GM12864 (cell line): ENCODE measurements at places on chromosomes 4 and X.

DNA sequence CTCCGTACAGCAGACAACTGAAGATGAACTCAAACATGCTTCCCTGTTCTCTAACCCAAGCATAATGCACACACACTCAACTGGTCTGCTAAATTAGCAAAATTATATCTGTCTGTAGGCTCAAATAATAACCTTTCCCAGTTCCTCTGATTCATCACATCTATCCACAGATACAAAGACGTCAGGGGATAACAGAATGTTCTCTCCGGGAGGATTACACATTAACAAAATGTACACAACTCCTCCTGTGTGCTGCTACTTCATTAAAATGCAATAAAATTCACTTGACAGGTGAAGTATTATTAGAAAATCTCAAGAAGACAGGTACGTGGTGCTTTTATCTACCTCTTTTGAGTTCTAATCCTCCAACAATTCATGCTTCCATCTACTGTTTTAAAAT lies 57.4 kb downstream of the FAT1 start:
- no peak for DNase-seq

- no peak for DNase-seq
Observed at GRCh38 chrX:119682019-119682989, 10.7 kb downstream of the SEPTIN6 start.

DNA sequence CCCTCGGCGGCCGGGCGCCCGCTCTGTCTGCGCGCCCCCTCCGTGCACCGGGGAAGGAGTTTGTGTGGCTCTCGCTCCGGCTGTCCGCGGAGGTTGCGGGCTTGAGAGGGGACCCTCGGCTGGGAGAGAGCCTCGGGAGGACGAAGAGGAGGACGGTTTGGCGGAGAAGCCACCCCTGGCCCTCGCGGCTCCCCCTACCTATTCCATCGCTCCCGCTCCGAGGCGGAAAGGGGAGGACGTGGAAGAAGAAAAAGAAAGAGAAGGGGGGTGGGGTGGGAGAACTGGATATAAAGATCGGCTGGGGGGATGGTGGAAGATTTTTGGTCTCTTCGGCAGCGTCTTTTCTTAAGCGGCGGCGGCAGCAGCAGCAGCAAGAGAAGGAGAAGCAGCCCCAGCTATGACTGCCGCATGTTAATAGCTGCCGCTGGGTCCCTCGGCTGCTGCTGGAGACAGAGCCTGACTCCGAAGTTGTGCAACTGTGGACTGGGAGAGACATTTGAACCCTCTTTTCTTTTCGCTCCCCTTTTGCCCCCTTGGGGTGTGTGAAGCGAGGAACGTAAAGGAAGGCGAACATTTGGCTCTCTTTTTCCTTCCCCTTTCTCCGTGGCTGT lies 895 bp downstream of the ADGRL3 start:
- DNase-seq: no peak

DNA sequence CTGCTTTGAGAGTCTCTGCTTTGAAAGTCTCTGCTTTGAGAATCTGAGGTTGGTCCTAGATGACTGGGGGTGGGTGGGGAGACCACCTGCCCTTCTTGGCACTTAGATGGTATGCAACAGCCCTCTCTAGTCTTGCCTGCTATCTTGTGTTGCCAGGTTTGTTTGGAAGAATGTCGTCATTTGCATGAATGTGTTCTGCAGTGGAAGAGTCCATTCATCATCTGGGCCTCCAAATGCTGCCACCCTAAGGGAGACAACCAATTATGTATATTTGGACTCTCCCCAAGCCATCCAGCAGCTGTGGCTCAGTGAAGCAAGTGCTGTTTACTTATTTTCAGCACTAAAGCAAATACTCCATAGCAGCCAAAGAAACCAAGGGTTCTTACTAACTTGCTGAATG lies 44.6 kb upstream of the TRPC5OS start:
- no peak for DNase-seq

DNA sequence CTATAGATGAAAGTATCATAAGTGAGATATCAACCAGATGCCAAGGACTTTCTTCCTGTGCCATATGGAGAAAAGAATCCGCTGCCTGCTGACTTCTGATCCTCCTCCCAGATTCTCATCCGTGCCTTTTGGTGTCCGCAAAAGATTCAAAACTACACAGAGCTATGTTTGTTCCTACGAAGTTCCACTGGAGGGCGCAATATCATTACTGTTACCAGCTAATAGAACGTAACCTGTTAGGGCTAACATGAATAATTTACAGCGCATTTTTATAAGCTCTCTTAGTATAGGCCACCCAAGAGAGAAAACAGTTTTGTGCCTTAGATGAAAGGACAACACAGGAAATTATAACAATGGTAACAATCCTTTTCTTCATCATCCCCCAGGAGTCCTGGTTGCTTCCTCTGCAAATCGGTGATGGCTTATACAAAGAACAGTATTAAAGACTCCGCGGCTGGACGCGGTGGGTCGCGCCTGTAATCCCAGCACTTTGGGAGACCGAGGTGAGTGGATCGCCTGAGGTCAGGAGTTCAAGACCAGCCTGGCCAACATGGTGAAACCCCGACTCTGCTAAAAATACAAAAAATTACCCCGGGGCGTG lies 22.8 kb upstream of the CENPVL3 start:
- DNase-seq: no peak

GRCh38 chr4:47017494-47017893 lies 13.9 kb upstream of the GABRB1 start:
- DNase-seq: no peak

GRCh38 chrX:41449615-41450014 lies 2.5 kb downstream of the NYX start:
- no peak for DNase-seq

DNA sequence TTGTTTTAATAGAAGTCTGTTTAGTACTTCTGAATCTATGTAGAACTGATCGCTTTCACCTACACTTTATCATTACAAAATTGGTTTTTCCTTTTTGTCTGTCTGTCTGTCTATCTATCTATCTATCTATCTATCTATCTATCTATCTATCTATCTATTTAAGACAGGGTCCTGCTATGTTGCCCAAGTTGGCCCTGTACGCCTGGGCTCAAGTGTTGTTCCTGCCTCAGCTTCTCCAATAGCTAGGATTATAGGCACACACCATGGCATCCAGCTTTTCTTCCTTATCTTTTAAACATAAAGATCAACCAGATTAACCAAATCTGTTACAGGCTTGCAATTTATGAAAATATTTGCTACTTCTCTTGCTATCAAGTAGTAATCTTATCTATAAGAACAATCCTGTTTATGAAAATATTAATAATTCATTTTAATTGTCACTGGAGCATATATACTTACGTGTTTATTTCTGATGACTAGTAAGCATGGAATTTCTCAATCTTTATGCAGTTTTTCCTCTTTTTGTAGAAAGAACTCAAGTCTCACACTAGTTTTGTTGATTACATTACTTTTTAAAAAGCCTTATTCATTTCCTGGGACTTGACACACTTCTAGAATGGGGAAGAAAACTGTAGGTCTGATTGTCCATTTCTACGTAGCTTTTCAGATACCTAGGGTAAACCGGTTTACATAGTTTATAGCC lies 24.5 kb downstream of the KIAA0232 start:
- no peak for DNase-seq

- no peak for DNase-seq
Observed at GRCh38 chrX:29397506-29397905, 810.3 kb downstream of the IL1RAPL1 start.

GRCh38 chr4:152460488-152460887 lies 75.4 kb downstream of the FBXW7 start:
- no peak for DNase-seq

GRCh38 chrX:109939498-109939897 lies 63.4 kb upstream of the TMEM164 start:
- DNase-seq: no peak

- DNase-seq: no peak
Observed at GRCh38 chr4:56222514-56222913, 164.8 kb downstream of the AASDH start.
